ENCODE measurements at places on chromosomes 6 and 20.

DNA sequence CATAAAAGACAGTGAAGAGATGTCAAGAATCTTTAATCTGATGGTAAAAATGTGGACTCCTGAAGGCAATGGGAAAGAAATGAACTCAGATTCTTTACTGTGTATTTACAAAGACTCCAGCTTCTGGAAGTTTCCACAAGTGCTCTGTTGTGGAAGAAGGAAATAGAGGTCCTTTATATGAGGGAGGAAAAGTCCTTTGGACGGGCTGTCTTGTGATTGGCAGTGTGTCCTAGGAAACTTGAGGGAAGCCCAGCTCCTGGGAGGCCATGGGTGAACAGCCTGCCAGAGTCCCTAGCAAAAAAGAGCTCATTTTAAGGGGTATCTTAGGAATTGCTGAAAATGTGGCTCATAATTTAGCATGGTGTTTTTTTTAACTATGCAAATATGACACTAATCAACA is 92.0 kb downstream of the RNASET2 start:
- no peak for DNase-seq

GRCh38 chr6:121691126-121691551 is 255.7 kb downstream of the GJA1 start:
- no peak for DNase-seq

- no peak for DNase-seq
Measured at GRCh38 chr6:154742891-154743290, 9.7 kb downstream of the SCAF8 start.

DNA sequence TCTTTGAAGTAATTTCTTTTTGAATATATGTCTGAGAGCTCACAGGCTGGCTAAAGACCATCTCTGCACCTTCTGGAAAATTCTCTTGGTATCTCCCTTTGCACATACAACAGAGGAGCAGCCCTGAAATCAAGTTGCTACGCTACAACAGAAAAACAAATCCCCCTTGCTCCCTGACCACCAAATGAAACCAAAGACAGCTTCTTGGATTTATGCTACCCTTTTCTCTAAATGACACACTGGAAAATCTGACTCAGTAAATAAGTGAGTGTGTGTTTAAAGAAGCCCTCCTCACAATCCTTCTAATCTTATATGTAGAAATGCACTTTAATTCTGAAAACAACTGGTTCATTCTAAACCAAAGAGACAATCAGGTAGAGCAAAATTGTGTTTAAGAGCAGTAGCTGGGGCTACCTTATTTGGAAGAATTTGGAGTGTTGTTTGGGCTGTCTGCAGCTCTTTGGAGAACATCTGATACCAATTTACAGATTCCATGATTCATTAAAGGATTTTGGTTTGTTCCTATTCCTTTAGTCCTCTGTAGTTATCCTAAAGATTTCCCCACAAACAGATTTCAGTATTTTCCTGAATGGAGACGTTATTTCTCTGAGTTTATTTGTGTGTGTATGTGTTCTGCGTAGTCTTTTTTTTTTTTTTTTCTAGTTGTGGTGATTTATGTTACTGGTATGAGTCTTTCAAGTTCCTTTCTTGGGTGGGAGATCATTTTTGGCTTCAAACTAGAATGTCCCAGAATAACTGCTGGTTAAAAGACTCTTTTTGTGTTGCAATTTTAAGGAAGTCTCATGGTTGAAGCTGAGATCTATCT is 36.4 kb upstream of the UTRN start:
- no peak for DNase-seq

DNA sequence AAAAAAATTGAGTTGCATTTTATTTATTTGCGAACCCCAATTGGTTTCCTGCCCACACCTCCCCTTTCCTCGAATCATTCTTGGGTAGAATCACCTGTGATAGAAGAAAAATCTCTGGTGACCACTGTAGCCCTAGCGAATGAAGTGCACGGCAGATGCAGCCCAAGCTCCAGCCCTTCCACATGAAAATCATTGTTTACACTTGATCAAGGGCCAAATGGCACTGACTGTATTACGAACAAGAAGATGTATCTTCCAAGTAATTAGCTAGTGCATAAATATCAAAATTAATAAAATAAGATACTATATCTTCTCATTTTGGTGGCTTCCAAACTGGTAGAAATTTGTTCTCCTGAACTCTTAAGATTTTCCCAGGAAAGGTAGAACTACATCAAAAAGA is 93.4 kb upstream of the ARID1B start:
- no peak for DNase-seq

All from NCI-H2171 (cell line).